ENCODE measurements at places on chromosomes 2 and 18. TPM values are rescaled to one million over a fixed set of nuclear protein-coding genes. Genes with fewer than 3 reads are reported as not detected.

- DNase-seq: no peak
Measured at GRCh38 chr2:230873661-230874401, 9.1 kb downstream of the ITM2C start.

DNA sequence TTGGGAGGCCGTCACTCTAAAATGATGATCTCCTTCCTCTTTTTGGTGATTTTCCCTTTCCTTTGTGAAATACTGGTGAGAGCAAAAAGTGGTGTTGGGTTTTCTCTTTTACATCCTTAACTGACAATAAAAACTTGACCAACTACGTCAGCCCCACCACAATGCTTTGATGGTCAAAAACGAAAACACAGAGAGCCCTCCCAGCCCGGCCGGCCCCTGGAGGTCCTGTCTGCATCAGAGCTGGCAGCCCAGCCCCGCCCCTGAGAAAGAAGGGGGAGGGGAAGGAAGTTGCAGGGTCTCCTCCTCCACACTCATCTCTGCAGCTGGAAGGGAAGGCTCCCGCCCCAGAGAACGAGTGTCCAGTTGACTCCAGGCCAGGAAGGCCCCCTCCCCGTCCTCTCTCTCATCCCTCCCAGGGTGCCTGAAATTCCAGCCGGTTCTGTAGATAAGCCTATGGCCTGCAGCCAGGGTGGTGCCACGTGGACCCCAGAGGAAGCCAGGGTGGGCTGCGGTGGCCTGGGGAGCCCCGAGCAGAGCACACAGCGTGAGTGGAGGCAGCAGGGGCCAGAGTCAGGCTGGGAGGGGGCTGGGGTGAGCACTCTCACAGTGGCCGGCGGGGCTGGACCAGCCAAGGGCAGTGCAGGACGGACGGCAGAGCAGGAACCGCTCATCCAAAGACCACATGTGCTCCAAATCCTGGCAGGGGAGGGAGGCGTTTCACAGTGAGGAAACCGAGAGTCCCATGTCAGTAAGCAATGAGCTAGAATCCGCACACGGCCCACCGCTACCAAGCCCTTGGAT lies 19.8 kb downstream of the BIN1 start:
- DNase-seq: peak; percentile 94

DNA sequence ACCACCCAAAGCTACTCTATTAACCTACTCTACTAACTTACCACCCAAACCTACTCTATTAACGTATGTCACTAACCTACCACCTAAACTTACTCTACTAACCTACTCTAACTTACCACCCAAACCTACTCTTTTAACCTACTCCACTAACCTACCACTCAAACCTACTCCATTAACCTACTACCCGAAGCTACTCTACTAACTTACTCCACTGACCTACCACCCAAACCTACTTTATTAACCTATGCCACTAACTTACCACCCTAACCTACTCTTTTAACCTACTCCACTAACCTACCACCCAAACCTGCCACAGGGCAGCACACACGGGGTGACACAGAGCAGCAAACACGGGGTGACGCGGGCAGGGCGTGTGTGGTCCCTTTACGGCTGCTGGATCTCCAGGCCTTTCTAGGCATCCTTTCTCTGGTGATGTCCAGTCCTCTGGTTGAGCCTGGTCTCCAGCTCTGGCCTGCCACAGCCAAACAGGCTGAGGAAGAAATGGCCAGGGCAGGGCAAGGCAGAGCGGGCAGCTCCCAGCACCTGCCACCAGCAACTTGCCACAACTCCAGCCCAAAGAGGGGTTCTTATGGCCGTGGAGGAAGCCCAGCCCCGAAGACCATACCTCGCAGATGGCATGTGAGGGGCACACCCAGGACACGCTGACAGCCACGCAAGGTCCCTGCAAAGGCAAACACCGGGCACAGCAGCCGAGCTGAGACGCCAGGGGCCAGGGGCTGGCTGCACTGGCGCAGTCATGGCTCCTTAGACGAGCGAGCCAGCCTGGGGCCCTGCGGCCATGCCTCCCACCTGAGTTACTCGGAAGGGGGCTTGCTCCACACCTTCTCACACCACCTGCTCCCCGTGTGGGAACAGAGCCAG lies 25.7 kb downstream of the PXDN start:
- no peak for DNase-seq

- no peak for DNase-seq
Measured at GRCh38 chr18:80070825-80071224, 36.6 kb downstream of the RBFA start.

DNA sequence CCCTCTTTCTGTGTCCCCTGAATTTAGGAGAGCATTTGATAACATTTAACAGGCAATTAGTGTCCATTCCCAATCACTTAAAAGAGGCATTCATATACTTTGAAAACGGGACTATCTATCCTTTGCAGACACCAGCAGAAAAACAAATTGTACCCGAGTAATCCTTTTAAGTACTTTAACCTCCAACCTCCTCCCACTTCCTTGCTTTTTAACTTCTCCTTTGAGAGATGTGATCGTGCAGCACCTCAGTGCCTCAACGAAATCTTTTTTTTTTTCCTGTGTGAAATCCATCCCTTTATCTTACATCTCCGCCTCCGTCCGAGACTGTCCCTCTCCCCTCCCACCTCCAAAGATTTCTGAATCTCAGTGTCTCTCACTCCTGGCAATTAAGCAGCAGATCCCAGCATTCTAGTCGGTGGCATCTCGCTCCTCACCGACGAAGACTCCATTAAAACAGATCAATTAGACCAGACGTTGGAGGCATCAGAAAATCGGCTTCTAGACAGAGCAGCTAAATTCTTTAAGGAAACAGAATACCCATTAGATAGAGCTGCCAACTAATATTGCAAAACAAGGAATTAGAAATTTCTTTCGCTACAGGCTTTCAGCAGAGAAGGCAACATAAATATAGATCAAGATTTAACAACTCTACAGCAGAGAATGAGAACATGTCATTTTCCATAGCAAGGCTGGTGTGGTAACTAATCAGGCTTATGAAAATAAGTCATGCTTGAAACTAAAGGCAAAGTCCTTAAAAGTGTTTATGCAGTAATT lies 1.9 kb upstream of the TMEFF2 start:
- DNase-seq: no peak

GRCh38 chr2:14072338-14072737 lies 560.2 kb upstream of the LRATD1 start:
- no peak for DNase-seq

DNA sequence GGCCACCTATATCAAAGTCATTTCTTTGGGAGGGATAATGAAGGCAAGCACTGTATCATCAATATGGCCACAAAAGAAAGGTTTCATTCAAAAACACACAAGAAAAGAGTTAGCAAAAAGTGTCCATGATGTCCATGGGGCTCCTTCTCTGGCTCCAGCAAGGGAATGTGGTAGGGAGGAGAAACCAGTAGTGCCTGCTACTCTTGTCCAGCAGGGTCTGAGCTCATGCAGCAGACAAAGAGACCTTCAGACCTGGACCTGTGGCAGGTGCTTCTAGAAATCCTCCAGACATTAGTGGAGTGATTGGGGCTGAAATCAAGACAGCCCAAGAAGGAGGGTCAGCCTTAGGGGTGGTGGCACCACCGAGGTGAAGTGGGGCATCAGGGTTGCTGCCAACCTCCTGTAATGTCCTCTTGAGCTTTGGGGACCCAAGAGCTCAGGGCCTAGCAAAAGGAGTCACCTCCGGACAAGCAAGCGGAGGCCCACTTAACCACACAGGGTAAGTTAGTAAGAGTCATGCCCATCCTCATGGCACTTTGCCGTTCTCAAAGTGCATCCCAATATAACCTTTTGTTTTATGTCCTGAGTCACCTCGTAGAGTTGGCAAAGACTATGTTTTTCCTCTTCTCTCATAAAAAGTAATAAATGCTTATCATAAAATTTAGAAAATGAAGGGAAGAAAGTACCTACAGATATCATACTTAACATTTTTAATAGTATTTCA lies 112.6 kb upstream of the YPEL5 start:
- DNase-seq: no peak

GRCh38 chr2:37343537-37344434 lies 644 bp upstream of the QPCT start:
- no peak for DNase-seq

GRCh38 chr2:66771359-66771976 lies 336.5 kb downstream of the MEIS1 start:
- DNase-seq: no peak

DNA sequence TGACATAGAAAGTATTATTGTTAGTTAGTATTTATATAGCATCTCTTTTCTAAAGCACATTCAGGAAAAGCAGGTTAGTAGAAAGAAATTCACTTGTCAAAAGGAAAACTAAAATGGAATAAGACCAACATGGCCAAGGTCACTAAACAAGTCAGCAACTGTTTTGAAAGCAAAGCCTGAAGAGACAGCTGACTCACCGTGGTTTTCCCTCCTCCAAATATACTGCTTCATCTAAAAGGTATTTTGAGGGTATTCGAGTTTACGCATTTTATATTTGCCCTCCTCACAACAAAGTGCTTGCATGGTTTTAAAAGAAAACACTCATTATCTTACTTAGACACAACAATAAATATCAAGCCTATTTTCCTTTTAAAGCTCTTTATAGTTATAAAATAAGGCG lies 24.0 kb downstream of the ZNF385B start:
- DNase-seq: no peak

GRCh38 chr18:62398291-62398690 lies 73.2 kb downstream of the TNFRSF11A start:
- no peak for DNase-seq

DNA sequence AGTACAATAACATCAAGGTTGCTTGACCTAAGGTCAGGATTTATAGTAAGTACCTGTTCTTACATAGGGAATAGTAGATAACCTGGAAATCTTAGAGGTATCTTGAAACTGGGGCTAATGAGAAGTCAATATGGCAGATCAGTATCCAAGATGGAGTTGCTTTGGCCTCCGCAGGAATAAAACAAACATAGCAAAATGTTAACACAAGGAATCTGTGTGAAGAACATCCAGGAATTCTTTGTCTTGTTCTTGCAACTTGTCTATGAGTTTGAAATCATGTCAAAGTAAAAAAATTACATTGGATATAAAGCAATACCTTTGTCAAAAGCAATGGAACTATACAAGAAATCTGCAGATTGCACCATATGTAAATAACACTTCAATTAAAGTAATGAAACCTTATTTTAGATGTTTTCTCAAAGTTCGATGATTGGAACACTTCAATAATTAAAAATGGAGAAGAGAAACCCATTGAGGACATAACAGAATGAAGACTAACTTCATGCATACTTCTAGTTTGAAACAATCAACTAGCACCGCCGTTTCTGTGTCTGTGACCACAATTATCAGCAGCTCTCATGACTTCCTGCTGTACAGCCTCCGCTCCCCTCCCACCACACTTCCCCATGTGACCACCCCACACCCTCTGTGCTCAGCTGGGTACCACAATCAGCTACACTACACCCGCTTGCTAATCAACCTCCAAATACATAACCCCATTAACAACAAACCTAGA lies 27.6 kb downstream of the C2orf76 start:
- no peak for DNase-seq

DNA sequence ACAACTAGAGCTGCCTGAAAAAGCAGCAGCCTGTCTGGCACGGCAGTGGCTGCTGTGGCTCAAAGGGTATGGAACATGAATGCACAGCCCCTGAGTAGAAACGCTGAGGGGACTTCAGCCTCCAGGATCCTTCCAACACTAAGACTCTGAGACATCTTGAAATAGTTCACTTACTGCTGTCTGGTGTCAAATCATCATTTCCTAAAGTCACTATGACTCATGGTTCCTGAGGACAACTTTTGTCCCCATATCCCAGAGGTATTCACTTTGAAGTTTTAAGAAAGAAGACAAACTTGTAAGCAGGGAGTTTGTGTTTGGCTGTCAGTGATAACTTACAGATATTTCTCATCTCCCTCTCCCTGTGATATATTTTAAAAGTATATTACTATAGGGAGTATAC lies 33.3 kb upstream of the NEB start:
- no peak for DNase-seq

GRCh38 chr18:39741755-39742466 lies 2176.3 kb upstream of the CELF4 start:
- no peak for DNase-seq

DNA sequence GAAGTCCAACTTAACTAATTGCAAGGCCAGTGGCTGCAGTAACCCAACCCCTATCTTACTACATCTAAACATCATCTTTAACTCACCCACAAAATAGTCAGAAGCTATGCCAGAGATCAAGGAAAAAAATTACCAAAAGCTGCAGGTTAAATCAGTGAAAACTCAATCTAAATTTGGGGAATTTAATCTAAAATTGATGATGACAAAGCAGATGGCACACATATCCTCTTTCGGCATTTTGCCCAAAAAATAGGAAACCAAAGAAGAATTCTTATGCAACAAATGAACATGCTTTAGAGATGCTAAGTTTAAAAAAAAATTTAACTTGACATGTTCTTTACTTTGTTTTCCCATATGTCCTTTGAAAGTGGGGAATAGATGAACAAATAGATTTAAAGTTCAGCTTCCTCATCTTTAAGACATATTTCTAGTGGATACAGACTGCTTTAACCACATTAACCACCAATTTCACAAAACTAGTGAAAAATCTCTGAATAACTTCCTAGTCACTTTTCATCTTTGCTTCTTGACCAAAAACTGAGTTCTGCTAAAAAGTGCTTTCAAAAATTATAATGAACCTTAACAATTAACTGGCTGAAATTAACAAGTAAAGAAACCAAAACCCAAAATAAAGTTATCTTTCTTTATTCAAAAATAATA lies 74.3 kb upstream of the CCDC150 start:
- no peak for DNase-seq

- DNase-seq: no peak
Measured at GRCh38 chr2:178917555-178917954, 110.3 kb upstream of the TTN start.

- no peak for DNase-seq
Measured at GRCh38 chr2:27353762-27354596, 2.6 kb downstream of the GTF3C2 start.

- DNase-seq: no peak
Measured at GRCh38 chr2:11090187-11090586, 65.1 kb upstream of the SLC66A3 start.

- DNase-seq: no peak
Measured at GRCh38 chr2:240458044-240458899, 22.8 kb downstream of the GPC1 start.

GRCh38 chr18:59708988-59709387 lies 11.8 kb upstream of the CCBE1 start:
- no peak for DNase-seq

Gene RFX8
- polyA plus RNA-seq: 1.2 TPM

Gene KCNG3
- 0.65 TPM for polyA plus RNA-seq

Gene CYP26B1
- polyA plus RNA-seq: 11.2 TPM

Gene RFTN2
- polyA plus RNA-seq: 16.3 TPM

Gene ZNF804A
- polyA plus RNA-seq: 0.74 TPM

Gene SMYD1
- 0.10 TPM for polyA plus RNA-seq

Gene STEAP3
- polyA plus RNA-seq: 1.4 TPM

Gene PAX3
- polyA plus RNA-seq: 0.13 TPM

Gene FABP1
- 18.5 TPM for polyA plus RNA-seq

Gene SLC4A5
- 1.9 TPM for polyA plus RNA-seq

Gene GNAL
- 4.2 TPM for polyA plus RNA-seq

Gene MPP4
- 0.23 TPM for polyA plus RNA-seq

Gene ZSWIM2
- not detected for polyA plus RNA-seq

Gene IL1F10
- polyA plus RNA-seq: not detected

Gene DSC3
- 2.6 TPM for polyA plus RNA-seq

Gene SCN1A
- polyA plus RNA-seq: 0.24 TPM

Gene ANKRD53
- polyA plus RNA-seq: 0.89 TPM

Gene SERPINB11
- not detected for polyA plus RNA-seq

Gene MIB1
- 65.7 TPM for polyA plus RNA-seq

Gene TMEM247
- not detected for polyA plus RNA-seq

Gene FEV
- polyA plus RNA-seq: 0.17 TPM

Gene RNF138
- 52.3 TPM for polyA plus RNA-seq

Gene CYBRD1
- 36.0 TPM for polyA plus RNA-seq

All from renal pelvis (tissue), 12 donors.